Activated CD4-positive, alpha-beta T cell treated with anti-CD3 and anti-CD28 coated beads, Interleukin-10, Interleukin-2, amounts not matched to agents 100 ng/mL and 50 ng/mL, durations not matched to agents 16 hours and 8 hours (primary cell): ENCODE measurements at places on chromosomes 11 and 22.

DNA sequence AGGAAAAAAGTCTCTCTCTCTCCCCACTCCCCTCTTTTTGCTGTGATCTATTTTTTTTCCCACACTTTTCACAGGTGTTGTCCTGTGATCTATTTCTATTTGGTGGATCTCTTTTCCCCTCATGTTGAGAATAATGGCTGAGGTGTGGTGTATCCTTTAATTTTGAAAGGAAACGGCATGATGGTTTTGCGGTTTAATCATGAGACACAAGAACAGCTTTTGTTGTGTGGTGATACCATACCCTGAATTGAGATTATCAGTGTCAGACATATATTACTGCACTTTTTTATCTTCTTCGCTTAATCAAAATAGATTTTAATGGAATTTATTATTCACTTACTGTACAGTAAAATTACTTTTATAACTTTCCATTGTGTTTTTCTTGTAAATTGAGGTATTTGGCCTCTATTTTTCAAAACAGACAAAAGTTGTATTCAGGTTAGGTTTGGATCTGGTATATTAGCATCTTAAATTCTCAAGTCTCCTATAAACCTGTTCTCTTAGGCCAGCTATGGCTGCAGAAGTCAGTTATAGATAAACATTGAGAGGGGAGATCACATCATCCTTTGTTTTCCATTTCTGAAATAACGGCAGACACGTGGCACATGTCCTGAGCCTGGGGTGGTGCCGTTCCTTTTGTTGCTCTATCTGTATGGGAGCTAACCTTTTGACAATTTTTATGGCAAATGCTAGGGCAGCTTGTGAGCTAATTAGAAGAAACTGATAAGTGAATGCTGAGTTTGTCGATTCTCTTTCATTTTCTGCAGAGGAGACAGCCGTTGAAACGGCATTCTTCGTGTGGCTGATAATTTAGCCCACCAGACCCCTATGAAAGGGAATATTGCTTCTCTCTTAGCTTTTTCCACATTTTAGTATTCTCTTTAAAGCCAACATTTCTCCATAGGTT is 25.8 kb downstream of the NF2 start:
- DNase-seq: no peak

- DNase-seq: peak; percentile 55
These were observed 14.8 kb upstream of the CARD10 start for GRCh38 chr22:37533995-37534394.

DNA sequence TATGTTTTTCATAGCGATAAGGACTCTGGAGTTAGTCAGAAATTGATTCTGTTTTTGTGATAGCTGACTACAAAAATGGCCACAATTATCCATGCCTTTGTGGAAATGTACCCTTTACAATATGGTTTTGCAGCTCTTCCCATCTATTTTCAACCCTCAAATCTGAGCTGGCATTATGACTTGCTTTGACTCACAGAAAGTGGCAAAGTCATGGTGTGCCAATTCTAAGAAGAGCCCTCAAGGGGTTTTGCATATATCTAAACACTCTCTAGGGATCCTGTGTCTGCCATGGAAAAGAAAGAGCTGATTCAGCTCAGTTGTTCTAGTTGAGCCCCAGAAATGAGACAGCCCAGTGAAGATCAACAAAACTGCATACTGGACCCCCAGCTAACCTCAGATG is 390.5 kb upstream of the RAG2 start:
- no peak for DNase-seq

DNA sequence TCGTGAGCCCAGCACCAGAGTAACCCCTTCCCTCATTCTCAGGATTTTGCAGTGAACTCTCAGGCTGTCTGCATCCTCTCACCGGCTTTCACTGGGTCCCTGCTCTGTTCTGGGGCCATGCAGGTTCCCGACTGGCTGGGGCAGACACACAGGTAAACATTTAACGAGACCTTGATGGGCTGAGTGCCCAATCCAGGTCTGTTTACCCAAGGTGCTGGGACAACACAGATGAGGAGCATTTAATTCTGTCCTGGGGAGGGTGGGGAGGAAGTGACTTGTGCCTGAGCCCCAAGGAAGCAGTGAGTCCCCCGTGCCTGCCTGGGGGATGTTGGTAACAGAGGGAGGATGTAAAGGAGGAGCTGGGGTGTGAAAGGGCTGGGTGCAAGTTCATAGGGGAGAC is 4.4 kb downstream of the BIK start:
- DNase-seq: no peak

GRCh38 chr22:41899992-41900651 is 14.8 kb downstream of the SHISA8 start:
- DNase-seq: no peak

DNA sequence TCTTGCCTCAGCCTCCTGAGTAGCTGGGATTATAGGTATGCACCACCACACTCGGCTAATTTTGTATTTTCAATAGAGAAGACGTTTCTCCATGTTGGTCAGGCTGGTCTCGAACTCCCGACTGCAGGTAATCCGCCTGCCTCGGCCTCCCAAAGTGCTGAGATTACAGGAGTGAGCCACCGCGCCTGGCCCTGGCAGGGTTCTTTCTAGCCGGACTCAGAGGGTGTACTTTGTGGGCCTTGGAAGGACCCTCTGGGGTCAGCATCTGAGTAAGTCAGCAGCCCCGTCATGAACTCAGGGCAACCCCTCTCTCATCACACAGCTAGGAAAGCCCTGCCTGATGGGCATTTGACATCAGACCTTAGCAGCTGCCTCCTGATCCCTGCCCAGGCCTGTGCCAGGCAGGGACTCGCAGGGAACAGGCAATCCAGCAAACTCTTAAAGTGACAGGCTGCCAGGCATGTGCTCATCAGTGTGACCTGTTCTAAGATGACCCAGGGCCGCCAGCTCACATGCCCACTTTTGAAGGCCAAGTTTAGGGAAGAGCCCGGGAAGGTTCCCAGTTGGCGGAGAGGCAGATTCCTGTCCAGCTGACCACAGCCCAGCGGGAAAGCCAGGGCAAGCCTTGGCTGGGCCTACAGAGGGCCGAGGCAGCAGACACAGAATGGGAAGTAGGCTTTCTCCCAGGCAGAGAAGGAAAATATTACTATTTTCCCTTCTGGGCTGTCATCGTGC is 92.9 kb downstream of the MORC2 start:
- DNase-seq: no peak

- no peak for DNase-seq
These were observed 33.1 kb upstream of the IPO7 start for GRCh38 chr11:9351321-9351881.

- DNase-seq: peak; percentile 75
These were observed 84.5 kb downstream of the ISX start for GRCh38 chr22:35150183-35151107.

GRCh38 chr22:45470871-45471270 is 31.8 kb upstream of the FBLN1 start:
- DNase-seq: no peak

DNA sequence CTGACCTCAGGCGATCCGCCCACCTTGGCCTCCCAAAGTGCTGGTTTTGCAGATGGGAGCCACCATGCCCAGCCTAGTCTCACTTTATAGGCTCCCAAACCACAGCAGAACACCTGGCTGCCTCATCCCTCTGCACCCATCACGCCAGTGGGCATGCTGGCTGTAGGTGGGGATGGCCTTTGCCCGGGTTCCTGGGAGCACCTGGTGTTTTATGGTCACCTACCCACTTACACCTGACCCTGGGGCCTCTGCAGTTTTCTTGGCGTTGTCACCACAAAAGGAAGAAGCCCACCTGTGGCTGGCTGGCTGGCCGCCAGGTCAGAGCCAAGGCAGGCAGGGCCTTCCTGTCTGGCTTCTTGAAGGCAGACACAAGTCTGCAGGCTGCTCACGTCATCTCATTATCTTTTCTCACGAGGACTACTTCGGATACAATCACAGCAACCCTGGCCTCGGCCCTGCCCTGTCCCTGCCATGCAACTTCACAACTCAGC is 8.2 kb downstream of the RRP7A start:
- DNase-seq: no peak

DNA sequence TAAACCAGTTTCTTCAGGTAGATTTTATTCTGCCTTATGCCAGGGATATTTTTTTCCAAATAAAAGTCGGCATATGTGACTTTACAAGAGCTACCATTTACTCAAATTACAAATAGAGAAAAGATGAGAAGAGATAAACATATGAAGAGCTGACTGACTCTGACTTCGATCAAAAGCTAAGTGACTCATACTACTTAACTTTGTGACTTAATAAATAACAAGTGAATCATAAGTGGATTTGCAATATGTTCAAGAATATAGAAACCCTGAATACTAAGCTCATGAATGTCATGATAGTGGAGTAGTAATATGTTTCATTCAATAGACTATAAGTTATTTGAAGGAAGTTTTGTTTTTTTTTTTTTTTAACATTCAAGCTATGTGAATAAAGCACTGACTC is 130.5 kb upstream of the ANO3 start:
- DNase-seq: no peak

- DNase-seq: no peak
These were observed 143.5 kb upstream of the PLET1 start for GRCh38 chr11:112404112-112404511.

GRCh38 chr11:2194877-2195755 is 23.5 kb upstream of the TH start:
- DNase-seq: peak; percentile 53

DNA sequence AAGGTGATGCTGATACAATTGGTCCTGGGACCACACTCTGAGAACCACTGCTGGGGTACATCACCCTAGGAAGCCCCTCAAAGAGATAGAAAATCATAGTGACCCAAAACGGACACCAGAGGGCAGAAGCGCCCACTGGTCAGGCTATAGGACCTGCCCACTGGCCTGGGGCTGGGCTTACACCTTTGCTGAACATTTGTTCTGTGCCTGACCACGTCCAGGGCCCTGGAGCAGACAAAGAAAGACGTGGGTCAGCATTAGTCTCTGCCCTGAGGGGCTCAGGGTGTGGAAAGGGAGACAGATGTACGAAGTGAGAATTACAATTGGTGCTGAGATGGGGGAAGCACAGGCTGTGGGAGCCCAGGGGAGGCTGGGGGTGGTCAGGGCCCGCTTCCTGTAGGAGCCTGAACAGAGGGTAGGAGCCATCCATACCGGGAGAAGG is 14.4 kb upstream of the SERPINH1 start:
- DNase-seq: peak; percentile 43

- no peak for DNase-seq
These were observed 10.2 kb upstream of the SF1 start for GRCh38 chr11:64788321-64789215.

- DNase-seq: peak; percentile 83
These were observed 1.1 kb downstream of the TM7SF2 start for GRCh38 chr11:65112546-65113360.

DNA sequence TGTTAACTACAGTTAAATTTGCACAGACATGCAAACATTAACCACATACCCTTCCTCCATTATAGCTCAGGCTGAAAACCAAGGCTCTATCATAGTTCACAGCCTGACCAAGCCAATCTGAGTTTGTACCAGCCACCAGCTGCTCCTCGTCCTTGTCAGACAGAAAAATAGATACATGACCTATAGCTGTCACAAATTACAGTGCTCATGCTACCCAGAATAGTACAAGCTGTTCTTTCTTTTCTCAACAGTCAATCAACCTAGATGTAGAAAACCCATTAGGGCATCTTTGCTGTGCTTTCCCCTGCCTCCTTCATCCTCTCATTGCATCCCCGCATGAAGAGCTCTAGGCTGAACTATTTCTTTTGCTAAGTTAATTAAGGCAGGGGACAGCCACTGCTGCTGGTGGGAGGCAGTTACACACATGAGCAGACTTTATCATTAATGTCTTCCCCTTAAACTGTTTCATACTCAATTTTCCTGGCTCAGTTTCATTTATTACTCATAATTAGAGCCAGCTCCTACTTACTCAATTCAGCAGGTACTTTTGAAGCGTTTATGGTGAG is 148.3 kb downstream of the TRPC6 start:
- DNase-seq: no peak

- no peak for DNase-seq
These were observed 758.3 kb downstream of the NELL1 start for GRCh38 chr11:21427726-21428125.

DNA sequence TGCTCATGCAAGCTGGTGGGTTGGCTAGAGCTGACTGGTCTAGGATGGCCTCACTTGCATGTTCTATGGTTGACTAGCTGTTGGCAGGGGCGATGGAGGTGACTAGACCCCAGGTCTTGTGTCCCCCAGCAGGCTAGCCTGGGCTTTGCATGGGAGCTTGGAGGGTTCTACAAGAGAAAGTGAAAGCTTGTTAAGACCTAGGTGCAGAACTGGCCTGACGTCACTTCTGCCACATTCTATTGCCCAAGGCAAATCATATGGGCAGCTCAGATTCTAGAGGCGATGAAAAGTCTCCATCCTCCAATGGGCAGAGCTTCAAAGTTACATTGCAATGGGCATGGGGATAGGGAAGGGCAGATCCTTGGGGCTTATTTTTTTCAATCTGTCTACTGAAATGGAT is 170.9 kb downstream of the MIAT start:
- DNase-seq: no peak

- DNase-seq: no peak
These were observed 51.4 kb downstream of the SPECC1L start for GRCh38 chr22:24321999-24322398.

DNA sequence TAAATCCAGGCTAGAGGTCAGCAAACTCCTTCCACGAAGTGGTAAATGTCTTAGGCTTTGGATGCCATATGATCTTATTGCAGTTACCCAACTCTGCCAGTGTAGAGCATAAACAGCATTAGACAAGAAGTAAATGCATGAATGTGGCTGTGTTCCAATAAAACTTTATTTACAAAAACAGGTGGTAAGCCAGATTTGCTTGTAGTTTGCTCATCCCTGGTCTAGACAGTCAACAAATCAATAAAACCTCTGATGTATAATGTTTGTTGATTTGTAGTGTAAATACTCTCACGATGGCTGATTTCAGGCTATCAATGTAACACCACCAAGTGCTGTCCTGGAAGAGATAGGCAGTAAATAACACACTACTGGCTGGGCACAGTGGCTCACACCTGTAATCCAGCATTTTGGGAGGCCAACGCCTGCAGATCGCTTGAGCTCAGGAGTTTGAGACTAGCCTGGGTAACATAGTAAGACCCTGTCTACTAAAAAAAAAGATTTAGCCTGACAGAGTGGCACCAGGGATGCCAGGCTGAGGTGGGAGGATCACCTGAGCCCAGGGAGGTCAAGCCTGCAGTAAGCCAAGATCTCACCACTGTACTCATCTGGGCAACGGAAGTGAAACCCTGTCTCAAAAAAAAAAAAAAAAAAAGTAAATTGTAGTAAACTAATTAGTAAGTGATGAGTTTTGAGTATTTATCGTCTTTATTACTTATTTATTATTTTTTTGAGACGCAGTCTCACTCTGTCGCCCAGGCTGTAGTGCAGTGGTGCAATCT is 6.9 kb upstream of the CATSPER1 start:
- no peak for DNase-seq

DNA sequence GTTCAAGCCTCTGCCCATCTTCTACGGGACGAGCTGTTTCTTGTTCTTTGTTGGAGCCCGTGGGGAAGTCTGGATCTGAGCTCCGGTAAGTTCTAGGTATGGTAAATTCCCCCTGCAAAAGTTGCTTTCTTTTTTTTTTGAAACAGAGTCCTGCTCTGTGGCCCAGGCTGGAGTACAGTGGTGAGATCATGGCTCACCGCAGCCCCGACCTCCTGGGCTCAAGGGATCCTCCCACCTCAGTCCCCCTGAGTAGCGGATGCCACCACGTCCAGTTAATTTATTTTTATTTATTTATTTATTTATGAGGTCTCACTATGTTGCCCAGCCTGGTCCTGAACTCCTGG is 35.5 kb upstream of the MOB2 start:
- no peak for DNase-seq

GRCh38 chr11:1458340-1459218 is 28.0 kb downstream of the MOB2 start:
- DNase-seq: no peak
